ENCODE measurements at places on chromosomes 4 and X.

DNA sequence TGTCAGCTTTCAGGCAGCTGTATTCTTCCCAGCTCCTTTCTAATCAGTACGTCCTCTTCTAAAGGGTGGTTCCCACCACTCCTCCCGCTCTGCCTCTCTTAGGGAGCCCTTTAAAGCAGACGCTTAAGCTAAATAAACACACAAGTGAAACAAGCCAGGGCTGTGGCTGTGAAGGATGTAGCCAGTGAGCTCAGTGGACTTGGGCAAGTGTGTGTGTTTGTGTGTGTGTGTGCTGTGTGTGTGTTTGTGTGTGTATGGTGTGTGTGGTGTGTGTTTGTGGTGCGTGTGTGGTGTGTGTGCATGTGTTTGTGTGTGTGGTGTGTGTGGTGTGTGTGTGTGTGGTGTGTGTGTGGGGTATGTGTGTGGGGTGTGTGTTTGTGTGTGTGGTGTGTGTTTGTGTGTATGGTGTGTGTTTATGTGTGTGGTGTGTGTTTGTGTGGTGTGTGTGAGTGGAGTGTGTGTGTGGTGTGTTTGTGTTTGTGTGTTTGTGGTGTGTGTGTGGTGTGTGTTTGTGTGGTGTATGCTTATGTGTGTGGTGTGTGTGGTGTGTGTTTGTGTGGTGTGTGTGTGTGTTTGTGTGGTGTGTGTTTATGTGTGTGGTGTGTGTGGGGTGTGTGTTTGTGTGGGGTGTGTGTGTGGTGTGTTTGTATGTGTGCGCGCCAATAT, 283.3 kb downstream of the PTTG2 start:
- DNase-seq = no peak

- DNase-seq = no peak
These were observed 126.0 kb downstream of the GLRA3 start for GRCh38 chr4:174702979-174703478.

DNA sequence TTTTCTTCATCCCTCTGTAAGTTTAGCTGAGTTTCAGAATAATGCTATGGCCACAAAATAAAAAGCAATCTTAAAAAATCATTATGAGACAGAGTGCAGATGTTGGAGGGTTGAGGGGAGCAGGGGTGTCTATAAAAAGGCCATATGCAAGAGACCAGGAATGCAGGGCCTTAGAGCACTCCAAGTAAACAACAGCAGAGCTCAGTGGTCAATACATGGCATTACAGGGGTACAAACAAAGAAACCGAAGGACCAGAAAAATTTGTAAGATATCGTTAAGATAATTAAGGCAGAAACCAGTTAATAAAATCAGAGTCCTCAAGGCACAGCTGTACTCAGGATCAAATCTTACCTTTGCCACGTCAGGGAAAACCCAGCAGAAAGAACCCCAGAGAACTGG, 28.4 kb upstream of the NDST3 start:
- no peak for DNase-seq

DNA sequence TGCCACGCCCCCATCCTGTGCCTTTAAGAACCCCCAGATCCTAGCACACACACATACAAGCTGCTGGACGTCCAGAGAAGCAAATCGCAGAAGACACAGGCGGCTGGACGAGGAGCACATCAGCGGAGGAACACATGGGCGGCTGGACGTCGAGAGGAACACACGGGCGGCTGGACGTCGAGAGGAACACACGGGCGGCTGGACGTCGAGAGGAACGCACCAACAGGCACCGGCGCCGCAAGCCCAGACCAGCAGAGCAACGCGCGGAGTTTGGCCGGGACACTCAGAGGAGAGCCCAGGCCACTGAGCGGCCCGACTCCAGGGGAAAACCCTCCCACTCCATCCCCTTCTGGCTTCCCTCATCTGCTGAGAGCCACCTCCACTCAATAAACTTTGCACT, 17.2 kb downstream of the ZCCHC13 start:
- DNase-seq = no peak

DNA sequence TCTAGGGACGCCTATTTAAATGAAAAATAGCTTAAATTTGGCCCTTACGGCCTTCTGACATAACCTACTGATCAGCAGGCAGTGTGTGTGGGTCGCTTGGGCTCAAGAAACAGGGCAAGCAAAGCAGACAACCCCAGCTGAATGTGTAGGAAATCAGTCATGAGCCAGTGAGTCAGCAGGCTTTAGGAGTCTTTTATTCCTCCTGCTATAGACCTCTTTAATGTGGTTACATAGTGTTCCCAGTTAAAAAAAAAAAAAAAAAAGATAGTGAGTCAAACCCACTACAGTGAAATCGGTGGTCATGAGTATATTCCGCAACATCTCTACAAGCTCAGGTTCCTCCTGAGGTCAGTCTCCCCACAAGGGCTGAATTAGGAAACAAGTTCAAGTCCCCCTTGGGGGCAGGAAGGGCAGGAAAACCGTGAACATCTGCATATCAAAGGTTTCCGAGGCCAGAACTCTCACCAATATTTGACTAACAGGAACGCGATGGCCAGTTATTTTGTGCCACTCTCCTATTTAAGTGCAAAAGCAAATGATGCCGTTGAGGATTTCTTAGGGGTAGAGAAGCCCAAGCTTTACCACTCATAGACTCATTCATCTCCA, 32.7 kb downstream of the ACSL1 start:
- DNase-seq = peak; percentile 95

- no peak for DNase-seq
These were observed 316.8 kb downstream of the HS3ST1 start for GRCh38 chr4:11111876-11112275.

DNA sequence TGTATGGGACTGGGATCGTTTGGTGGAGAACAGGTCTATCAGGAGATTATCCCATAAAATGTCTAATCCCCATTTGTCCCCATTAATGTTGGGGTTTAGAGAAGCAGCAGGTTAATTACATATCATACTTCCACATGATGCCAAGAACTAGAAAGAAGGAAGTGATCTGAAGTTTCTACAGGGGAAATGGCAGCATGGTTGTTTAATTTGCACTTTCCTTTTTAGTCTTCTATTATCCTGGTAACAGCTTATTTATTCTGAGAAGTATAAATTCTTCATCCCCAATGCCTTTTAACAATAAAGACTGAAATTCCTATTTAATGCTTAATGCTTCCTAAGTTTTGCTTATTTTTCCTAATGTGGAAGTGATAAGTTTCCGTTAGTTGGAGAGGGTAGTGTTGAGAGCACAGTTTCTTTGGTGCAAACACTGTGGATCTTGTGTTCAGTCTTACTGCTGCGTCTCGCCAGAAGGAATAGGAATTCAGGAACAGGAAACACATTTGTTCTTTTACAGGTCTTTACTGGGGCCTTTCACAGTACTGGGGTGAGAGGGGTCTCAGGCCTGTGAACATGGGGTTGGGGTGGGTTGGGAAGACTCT, 59.5 kb upstream of the TADA2B start:
- DNase-seq = peak; percentile 48

GRCh38 chr4:189828081-189828697, 112.5 kb upstream of the FRG1 start:
- DNase-seq = no peak

GRCh38 chr4:31069151-31069550, 349.0 kb downstream of the PCDH7 start:
- DNase-seq = no peak

DNA sequence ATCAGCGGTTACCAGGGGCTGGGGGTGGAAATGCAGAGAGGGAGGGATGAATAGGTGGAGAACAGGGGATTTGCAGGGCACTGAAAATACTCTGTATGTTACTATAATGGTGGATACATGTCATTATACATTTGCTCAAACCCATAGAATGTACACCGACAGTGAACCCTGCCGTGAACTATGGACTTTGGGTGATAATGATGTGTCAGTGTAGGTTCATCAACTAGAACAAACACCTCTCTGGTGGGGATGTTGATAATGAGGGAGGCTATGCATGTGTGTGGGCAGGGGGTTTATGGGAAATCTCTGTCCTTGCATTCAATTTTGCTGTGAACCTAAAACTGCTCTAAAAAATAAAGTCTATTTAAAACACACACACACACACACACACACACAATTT, 11.5 kb downstream of the HPSE start:
- no peak for DNase-seq

GRCh38 chr4:5112333-5113095, 61.2 kb downstream of the STK32B start:
- DNase-seq = no peak

GRCh38 chr4:24809815-24810405, 14.5 kb downstream of the SOD3 start:
- DNase-seq = no peak

DNA sequence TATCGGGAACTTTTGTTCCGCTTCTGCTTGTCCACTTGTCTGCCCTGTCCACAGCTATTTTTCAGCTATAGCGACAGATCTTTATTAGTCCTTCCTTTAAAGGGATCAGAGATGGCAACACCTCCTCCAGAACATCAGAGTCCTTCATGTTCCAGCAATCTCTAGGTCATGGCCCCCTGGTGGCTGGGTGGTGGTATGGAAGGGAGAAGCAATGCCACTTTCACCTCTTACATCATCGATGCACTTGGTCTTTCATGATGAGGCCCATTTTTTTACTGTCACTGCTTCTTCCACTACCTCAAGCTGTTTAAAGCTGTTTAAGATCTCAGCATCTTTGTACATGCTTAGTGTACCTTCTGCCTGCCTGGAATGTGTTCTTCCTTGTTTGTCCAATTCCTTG, 106.7 kb downstream of the ARHGAP6 start:
- DNase-seq = peak; percentile 46

DNA sequence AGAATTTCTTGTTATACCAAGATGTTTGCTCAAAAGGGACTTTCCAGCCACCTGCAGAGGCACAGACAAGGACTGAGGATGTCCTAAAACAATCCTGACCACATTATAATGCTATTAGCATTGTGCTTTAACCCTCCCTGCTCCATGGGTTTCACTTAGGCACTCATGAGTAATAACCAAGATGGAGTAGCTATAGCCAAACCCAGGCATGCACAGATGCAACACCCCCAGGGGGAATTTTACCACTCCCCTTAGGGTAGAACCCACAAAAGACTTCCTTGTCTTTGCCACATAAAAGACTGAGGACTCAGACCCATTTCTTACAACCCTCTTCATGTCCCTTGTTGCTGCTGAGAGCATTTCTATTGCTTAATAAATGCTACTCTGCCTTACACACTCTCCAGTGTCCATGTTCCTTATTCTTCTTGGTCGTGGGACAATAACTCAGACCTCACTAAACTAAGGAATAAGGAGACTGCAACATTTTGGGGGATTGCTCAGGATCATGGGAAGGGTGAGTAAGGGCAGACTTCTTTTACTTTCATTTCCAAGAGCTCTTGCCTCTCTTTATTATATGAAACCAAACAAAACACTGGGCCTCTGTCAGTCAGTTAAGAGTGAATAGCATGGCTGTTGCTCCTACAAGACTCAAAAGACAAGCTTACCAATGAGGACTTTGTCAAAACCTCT, 103.5 kb downstream of the TECRL start:
- no peak for DNase-seq

GRCh38 chrX:45186643-45187026, 14.0 kb downstream of the DIPK2B start:
- no peak for DNase-seq

DNA sequence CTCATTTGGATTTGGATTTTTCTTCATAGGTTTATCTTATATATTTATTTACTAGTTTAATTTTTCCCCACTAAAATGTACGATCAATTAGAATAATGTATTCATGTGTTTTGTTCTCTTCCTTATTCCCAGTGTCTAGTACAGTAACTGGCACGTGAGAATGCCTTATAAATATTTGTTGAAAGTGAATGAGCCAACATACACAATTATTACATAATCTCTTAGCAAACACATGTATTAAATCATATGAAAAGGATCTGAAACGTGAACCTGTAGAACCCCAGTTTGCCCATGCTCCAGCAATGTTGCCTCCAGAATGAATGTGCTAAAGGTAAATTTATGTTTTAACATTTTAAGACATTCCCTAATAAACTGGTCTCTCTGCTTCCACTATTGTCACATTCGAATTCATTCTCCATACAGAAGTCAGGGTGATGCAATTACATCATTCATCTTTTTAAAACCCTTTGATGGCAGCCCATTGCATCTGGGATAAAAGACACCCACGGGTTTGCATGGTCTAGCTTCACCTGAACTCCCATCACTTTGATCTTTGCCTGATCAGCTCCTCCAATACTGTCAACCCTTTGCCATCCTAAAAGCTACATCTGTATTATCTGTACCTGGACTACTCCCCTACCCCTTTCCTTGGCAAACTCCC, 30.7 kb upstream of the AREG start:
- peak; percentile 4 for DNase-seq

GRCh38 chr4:119210775-119211174, 1.7 kb upstream of the USP53 start:
- DNase-seq = no peak

DNA sequence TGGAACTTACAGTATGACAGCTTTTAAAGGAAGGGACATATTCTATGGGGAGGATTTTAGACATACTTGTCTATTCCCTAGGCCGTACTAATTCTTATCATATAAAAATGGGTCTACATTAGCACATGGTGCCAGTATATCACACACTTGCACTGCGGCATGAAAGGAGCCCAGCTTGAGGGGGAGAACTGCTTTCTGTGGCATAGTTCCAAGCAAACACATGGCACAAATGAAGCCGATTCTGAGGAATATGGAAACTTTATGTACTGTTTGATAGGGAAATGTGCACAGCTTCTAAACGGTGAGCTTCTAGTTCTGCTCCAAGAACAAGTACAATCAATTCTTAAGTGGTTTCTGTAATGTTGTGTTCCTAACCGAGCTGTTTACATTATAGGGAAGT, 675.6 kb upstream of the FTHL17 start:
- DNase-seq = no peak

- DNase-seq = peak; percentile 43
These were observed 382.7 kb downstream of the UNC5C start for GRCh38 chr4:95165926-95166524.

DNA sequence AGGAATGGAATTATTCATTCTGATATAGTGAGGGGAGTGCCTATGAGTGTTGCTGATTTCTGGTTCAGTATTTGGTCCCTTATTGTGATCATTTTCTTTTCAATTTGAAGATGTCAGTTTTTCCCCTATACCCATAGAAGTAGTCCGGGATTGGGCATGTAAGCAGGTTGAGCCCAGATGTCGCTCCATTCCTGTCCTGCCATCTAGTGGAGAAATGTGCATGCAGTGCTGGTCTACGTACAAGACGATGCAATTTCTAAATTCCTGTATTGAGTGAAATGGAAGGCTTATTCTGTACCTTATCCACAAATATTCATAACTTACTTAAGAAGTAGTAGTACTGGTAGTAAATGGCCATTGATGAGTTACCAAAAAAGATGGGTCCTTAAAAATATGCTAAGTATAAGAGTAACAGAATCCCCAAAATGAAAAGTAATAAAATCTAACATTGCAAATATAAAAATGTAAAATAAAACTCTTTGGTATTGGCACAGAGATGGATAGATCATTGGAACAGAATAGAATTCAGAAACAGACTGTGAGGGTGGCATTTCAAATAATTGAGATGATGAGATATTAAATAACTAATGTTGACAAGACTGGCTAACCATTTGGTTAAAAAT, 60.9 kb downstream of the UGT8 start:
- peak; percentile 37 for DNase-seq
